ENCODE measurements at places on chromosomes 4 and X.

- DNase-seq, result no peak
These were observed 16.8 kb downstream of the DCX start for GRCh38 chrX:111395149-111395548.

DNA sequence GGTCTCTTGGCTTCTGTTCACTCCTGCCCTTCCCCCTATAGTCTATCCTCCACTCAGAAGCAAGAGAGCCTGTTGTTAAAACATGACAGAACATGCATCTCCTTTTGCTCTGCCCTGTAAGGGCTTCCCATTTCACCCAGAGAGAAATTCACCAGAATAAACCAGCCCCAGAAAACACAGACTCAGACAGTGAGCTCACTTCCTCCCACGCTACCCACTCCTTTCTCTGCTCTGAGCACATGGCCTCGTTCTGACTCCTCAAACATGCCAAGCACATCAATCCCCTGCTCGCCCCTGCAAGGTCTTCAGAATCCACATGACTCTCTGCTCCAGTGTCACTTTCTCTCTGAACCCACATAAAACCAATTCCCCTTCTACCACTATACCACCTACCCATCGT, 50.4 kb downstream of the MID1 start:
- DNase-seq, result no peak

DNA sequence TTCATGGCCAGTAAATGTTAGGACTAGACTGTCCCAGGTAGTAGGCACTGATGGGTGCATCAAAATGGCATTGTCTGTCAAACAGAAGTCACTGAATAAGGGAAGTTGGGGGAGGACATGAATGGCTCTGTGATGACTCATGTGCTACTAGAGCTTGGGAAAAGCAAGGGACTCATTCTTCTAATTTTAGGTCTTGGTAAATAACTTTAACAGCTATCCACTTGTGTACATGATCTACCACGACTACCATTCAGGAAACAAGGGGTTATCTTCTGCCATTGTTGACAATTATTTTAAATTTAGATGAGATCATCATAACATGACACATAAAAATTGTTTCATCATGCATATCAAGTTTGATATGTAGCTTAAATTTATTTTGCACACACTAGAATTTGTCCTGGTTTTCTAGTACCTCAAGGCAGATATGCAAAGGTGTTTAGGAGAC, 6.3 kb downstream of the AREG start:
- DNase-seq, result no peak

GRCh38 chr4:184961660-184962059, 56.6 kb upstream of the HELT start:
- no peak for DNase-seq

DNA sequence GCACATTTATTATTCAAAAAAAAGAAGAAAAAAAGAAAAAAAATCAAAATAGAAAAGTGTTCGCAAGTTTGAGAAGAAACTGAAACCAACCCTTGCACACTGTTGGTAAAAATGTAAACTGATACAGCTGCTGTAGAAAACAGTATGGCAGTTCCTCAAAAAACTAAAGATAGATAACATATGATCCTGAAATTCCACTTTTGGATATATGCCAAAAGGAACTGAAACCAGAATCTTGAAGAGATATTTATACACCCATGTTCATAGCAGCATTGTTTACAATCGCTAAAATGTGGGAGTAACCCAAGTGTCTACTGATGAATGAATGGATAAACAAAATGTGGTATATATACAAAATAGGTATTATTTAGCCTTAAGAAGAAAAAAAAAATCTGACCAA, 155.4 kb downstream of the TBCK start:
- DNase-seq, result no peak

DNA sequence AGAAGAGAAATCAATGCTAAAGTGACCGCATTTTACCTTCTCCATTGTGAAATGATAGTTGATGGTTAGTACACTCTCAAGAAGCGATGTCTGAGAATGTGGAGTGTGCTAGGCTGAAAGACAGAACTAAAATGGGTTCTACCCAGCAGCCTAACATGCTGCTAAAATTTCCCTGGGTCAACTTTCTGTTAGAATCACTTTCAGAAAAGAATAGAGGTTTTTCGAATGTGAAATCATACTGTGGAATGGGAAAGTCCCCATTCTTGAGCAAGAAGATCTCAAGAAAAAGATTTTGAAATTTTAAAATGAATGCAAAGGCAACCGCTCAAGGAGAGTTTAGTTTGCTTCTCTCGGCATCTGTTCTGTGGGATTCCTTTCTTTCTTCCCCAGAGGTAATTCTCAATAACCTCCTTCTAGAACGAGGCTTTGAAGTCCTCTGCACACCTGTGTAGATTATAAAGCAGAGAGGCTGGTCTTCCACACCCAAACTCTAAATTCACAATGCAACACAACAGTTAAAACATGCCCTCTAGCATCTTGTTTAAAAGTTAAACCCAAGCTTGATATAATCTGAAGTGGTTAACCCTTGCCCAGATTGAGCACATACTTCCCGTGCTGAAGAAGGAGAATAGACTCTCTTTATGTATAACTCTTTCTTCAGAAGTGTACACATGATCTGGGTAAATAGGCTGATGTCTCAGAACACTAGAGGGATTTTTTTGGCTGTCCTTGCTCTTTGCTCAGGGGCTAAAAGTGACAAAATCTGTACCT, 208.7 kb upstream of the KLF3 start:
- DNase-seq, result no peak

GRCh38 chr4:69054578-69055200, 41.6 kb upstream of the UGT2B7 start:
- peak; percentile 9 for DNase-seq

Data from BJ (cell line).